Naive thymus-derived CD4-positive, alpha-beta T cell (primary cell): ENCODE measurements at places on chromosomes 1 and 21. TPM values are rescaled to one million over a fixed set of nuclear protein-coding genes. Genes with fewer than 3 reads are reported as not detected.

GRCh38 chr1:231232870-231233734 is 7.9 kb upstream of the GNPAT start:
- DNase-seq, result no peak

- DNase-seq, result no peak
Measured at GRCh38 chr1:63784489-63785390, 10.9 kb downstream of the ROR1 start.

- peak; percentile 54 for DNase-seq
Measured at GRCh38 chr1:24070821-24071393, 41.0 kb downstream of the MYOM3 start.

The CCDC185 gene
- not detected for total RNA-seq

The MROH7 gene
- total RNA-seq, result 0.24 TPM

The LCE3D gene
- total RNA-seq, result not detected

DNA sequence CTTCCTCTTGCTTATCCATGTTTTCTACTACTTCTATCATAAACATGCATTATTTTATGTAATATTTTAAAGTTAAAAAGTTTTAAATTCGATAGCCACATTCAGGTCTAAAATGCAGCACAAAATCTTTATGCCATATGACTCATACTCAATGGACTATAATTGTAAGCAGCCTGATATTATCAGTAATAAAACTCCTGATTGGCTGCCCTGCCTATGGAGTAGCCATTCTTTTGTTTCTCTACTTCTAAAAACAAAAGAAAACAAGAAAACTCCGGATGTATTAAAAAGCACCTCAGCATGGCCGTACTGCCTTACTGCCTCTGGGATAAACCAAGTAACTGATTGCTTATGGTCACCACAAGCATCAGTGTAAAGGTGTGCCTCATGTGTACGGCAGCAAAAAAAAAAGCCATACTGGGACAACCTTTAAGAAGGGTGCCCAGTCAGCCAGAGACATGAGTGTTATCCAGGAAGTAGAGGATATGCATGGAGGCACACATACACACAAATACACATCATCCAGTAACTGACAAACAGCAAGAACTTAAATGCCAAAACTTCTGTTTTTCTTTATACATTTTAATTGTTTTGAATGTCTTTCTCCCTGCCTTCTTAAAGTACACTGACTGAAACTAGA is 9.2 kb downstream of the SLC35D1 start:
- no peak for DNase-seq

- no peak for DNase-seq
Measured at GRCh38 chr1:202248861-202249260, 55.3 kb downstream of the LGR6 start.

The GBP6 gene
- 2.4 and 2.8 TPM in 2 replicates for total RNA-seq

- no peak for DNase-seq
Measured at GRCh38 chr1:17682400-17682799, 72.7 kb upstream of the ACTL8 start.

GRCh38 chr1:2473198-2473597 is 2.9 kb upstream of the PLCH2 start:
- no peak for DNase-seq
